ENCODE measurements at places on chromosomes 16 and 17.

GRCh38 chr16:81136390-81137335 lies 40.5 kb upstream of the GCSH start:
- ATAC-seq: no peak

DNA sequence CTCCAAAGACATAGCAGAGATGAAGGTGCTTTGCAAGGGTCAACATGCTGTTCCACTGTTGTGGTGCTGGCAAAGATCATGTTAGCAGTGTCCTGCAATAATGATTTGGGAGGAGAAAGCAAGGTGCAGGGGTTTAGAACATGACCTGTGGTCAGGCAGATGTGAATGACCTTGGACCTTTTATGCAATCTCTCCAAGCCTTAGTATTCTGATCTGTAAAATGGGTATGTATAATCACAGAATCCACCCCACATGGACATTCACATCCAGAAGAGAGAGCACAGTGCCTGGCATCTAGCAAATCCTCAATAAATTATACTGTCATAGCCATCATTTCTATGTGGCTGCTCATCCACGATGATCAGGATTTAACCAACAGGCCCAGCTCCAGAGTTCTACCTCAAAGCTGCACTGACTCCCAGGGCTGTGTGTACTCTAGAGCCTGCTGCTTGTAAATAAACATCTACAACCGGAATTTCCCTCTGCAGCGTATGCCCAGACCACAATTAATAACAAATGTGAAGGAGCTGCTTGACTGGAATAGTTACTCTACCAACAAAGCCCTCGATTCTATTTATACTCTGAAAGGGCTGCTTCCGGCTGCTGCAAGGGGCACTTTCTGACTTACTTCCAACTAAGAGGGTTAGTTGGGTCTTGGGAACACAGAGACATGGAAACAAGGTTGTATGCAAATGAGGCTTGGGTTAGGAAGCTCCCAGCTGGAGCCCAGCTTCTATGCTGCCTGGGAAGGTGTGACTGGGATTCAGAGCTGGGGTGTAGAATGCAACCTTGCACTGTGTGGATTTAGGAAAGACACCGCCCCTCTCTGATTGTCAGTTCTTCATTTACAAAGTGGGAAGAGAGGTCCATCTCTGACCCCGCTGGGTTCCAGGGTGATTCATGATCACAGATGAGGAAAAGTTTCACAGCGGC lies 265.2 kb downstream of the XYLT1 start:
- ATAC-seq: no peak

DNA sequence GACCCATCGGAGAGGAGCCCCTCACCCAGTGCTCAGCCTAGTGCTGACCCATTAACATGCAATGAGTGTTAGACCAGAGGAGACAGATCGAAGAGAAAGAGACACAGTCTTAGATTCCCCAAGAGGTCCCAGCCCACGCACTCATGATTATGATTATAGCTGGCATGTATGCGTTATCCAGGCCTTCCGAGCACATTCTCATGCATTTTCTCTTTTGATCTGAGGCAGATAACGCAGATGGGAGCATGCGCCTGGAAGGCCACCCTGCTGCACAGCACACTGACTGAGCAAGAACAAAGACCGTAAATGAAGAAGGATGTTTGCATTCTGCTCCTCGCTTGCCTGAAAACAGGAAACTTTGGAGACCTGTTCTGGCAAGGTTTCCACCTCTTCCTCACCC lies 232.7 kb downstream of the SOX9 start:
- ATAC-seq: no peak

GRCh38 chr16:65681406-65681805 lies 559.5 kb upstream of the CDH11 start:
- no peak for ATAC-seq

GRCh38 chr16:55285586-55285985 lies 38.4 kb upstream of the IRX6 start:
- no peak for ATAC-seq

DNA sequence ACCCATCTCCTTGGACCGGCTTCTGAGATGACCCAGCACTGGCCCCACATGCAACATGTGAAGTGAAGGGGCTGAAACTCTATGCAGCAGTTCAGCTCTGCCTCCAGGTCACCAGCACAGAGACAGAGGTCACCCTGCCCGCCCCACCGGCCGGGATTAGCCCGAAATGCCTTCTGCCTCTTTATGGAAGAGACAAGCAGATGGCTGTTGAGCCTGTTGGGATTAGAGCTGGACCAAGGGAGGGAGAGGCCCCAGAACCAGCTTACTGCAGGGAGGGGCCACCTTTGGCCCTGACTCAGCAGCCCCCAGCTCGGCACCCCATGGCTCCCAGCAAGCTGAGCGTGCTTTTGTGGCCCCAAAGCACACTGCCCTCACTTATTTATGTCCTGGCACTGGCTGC lies 5.7 kb downstream of the AIPL1 start:
- ATAC-seq: no peak

DNA sequence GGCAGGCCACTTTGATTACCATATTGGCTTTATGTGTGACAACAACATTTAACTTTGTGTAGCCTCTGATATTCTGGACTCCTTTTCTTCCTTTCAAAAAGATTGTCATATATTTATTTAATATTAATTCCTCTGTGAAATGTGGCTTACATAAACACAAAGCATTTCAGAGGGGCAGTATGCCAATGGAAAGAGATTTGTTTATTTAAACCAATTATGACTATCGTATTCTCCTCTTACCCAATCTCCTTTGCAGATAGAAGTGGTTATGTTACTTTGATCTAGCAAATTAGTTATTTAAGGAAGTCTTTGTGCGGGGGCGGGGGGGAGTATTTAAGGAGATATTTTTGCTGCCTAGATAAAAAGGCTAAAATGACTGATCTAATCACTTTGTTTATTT lies 573.7 kb upstream of the KIF2B start:
- ATAC-seq: no peak

DNA sequence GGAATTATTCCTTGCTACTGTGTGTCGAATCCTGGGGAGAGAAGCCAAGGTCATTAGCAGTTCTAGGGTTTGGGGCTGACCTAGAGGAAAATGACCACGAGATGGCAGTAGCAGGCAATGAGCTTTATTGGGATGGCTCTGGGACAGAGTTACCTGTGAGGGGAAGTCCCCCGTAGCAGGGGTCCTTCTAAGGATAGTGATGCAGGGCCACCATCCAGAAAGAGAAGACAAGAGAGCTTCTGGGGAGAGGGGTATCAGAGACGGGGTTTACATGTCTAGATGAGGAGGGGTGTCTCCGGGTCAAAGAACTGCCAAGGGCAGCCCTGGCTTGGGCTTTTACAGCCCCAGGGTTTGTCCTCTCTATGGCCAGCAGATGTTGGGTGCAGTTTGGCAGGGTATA lies 6.4 kb upstream of the GGT6 start:
- ATAC-seq: peak; percentile 64

- ATAC-seq: no peak
Observed at GRCh38 chr16:23491490-23492391, 18.6 kb downstream of the GGA2 start.

DNA sequence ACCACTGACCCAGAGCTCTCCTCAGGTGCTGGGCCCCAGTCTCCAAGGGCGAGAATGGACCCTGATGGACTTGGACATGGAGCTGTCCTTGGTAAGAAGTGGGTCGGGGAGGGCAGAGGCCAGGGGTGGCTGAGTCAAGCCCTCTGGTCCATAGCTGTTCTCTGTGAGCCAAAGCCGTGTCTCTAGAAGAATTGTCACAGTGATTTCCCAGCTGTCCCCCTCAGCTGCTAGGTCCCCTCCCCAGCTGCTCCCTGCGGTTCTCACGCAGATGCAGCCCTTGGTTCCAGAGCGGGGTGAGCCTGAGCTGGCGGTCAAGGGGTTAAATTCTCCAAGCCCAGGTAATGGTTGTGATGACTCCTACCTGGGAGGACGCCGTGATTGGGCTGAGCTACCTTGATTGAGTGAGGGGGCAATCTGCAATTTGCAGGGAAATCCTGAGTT lies 1.3 kb upstream of the NOL3 start:
- no peak for ATAC-seq

DNA sequence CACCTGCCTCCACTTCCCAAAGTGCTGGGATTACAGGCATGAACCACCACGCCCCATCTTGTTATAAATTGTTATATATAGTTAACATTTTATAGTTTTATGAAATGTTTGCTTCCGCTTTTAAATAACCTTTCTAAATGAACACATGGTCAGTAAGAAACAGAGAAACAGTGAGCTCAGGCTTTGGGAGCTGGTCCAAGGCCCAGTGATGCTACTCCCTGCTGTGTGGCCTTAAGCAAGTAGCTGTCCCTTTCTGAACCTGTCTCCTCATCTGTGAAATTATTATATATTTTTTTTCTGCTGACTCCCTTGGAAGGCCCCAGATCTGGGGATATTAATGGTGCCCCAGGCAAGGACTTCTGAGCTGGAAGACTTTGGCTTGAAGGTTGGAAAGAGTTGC lies 19.0 kb downstream of the CPNE2 start:
- ATAC-seq: no peak

- no peak for ATAC-seq
Observed at GRCh38 chr17:39845052-39845846, 18.9 kb downstream of the IKZF3 start.

DNA sequence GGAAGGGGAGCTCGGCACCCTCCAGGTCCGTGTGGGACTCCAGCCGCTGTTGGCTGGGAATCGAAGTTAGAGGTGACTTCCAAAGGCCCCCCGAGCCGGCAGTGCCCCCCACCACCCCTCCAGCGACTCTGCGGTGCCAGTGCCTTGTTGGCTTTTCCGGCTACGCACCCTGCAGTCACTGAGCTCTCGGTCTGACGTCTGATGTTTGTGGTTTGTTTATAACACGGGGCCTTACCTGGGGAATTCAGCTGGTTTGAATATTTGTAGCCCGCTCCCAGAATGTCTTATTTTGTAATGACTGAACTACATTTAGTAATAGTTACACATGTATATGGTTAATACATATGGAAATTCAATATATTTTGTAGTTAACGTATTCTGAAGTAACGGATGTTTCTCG lies 7.1 kb upstream of the BAIAP3 start:
- no peak for ATAC-seq

DNA sequence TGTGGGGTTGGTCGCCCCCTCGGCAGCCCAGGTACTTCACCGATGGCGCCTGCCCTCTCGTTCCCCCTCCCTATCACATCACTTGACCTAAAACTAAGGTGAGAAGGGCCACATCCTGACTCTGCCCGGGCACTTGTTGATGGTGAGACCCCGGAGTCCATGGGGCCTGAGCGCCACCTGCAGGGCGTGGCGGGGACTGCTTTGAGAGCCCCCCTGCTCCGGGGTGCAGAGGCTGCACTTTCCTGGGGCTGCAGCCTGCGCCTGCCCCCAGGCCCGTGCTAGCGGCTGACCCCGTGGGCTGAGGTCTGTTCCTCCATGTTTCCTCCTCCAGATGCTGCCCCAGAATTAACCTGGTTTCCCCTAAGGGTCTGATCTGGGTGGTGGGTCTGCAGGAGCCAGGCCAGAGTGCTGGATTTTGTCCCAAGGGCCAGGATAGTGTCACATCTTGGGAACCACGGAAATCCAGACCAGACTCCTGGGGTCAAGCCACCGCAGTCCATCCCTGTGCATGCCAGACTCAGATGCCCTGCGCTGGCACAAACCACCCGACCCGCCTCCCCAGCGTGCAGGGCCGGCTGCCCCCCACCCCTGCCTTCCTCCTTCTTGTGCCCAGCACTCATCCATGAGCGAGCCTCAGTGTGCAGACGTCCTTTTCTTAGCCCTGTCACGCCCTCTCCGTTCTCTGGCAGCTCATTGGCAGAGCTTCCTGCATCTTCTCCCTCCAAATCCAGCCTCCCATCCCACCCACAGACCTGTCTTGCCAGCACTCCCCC lies 2.7 kb downstream of the NDUFAF8 start:
- ATAC-seq: no peak

GRCh38 chr17:79075446-79075750 lies 774 bp downstream of the ENGASE start:
- ATAC-seq: peak; percentile 8

DNA sequence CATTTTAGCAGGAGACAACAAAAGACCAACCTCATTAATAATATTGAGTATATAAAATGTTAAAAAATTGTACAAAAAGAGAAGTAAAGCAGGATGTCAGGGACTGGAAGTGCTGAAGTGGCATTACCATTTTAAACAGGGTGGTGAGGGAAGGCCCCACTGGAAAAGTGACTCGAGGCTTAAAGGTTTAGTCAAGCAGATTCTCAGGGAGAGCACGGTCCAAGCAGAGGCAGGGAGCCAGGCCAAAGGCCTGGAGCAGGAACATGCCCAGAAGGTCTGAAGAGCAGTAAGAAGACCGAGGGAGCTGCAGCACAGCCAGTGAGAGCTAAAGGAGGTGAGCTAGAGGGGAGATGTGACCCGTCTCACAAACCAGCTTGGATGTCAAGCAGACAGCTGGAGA lies 7.6 kb downstream of the XPO6 start:
- no peak for ATAC-seq

DNA sequence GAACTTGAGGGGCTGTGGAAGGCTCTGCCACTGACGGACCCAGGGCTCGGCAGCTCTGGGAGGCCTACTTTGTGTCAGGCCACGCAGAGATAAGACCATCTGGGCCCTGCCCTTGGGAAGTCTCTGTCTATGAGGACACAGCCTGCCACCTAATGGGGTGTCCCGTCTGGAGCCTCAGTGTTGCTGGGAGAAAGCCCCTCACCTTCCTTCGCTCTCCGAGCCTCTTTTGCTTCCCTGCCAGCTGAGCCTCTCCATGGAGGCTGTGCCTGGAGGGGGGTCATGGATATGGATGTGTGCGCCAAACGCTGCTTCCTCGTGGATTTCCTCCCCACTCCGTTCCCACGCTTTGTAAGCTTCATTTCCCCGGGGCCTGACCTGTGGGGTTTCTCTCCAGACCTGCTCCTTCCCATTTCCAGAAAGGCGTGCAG lies 228.8 kb downstream of the SEC14L1 start:
- no peak for ATAC-seq

DNA sequence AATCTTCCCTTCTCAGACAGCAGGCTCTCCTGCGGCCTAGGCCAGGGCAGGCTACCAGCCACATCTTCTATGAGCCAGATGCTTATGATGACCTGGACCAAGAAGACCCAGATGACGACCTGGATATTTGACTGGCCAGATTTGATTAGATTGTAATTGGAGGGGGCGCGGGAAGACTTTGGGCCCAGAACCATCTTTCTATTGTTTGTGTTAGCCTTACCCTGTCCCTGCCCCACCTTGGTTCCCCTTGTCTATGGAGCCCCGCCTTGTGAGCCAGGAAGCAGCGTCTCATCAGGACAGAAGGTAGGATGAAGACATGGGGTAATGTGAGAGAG lies 2.8 kb downstream of the CLDN7 start:
- no peak for ATAC-seq

Measured in gastroesophageal sphincter (tissue), 4 donors.